ENCODE measurements at places on chromosomes 1 and 21.

DNA sequence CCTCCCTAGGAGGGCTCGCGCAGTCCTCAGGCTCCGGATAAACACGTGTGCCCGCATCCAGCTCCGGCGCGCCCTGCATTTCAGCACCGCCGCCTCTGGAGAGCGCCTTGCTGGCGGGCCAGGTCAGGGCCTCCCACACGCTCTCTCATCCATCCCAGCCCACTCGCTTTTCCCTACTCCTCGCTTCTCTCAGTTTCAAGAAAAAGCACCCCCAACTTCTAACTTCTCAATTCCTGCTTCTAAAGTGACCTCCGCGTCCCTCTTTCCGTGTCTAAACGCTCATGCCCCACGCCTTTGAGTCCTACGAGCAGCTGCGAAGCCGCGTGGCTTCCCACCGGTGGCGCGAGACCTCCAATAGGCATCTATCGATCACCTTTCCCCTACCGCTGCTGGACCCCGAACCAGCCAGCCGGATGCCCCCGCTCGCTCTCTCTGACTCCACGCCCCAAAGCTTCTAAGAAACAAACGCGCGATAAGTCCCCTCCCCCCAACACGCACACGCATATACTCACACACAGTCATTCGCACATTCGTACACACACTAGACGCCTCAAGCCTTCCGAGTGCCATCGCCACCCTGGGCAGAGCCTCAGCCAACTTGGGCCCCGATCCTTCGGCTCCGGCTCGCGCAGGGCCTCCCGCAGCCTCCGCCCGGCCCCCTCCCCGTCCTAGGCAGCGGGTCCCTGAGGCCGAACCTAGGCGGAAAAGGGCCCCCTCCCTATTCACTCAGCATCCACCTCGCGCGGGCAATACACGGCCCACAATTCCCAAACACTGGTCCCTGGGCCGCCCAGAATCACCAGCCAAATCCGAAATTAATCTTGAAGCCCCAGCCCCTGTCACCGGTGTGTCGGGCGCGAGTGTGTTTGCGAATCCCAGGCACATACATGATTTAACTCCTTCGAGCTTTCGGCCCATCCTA lies 1.1 kb downstream of the NMNAT2 start:
- no peak for DNase-seq

- peak; percentile 23 for DNase-seq
Observed at GRCh38 chr21:41761211-41761933, 5.5 kb downstream of the RIPK4 start.

DNA sequence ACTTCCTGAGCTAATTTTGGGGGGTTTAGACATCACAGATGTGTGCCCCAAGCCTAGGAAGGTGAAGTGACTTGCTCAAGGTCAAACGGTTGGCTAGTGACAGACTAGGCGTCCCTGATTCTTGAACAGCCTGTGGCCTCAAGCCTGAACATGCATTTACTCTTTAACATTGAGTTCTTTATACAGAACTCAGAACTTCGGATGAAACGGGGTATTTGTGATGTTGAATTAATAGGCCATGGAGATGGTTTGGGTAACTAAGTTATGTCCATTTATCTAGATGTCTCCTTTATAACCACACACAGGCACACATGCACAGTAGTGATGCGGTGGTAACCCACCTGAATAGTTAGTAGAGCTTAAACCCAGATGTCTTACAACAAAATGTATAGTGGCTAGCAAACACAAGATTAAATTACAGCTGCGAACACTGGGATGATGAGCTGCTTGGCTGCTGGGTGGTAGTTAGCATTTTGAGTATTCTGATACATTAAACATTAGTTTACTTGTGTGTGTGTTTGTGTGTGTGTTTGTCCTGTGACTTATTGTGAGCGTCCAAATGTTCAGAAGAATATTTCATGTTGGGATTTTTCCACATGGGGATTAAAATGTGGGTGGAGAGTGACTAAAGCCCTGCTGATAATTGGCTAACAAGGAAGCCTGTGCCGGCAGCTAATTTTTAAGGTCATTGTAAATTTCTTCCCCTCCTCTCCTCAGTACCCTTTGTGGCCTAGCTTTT lies 2.3 kb downstream of the ATP1A1 start:
- DNase-seq, result no peak

DNA sequence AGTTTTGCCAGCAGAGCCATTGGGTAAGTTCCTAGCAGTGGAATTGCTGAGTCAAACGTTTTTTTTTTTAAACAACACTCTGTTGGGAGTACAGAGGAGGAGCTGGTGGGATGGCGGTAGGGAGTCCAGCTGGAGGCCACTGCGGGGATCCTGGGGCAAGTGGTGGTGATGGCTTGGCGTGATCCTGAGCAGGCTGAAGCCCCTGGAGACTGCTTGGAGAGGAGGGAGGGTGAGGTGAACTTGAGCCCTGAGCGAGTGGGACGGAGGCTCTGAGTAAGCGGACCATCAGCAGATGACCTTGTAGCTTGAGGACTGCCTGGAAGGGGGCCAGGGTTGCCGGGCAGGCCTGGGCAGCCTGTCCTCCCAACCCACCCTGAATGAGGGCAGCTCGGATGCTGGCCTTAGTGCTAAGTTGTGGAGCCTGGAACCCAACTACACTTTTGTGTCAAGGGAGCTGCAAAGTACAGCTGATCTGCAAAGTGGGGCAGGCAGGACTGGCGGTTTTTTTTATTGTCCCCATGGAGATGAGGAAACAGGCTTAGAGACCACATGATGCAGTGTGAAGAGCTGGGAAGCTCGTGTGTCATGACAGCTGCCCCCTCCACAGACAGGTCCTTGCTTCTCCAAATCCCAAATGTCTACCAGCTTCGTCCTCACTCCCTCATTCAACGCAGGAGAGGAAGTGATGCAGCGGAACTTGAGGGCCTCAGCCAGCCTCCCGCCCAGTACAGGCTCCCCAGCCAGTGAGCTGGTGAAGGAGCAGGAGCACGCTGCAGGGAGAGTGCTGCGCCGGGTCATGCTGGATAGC lies 20.2 kb downstream of the MRPL37 start:
- no peak for DNase-seq

DNA sequence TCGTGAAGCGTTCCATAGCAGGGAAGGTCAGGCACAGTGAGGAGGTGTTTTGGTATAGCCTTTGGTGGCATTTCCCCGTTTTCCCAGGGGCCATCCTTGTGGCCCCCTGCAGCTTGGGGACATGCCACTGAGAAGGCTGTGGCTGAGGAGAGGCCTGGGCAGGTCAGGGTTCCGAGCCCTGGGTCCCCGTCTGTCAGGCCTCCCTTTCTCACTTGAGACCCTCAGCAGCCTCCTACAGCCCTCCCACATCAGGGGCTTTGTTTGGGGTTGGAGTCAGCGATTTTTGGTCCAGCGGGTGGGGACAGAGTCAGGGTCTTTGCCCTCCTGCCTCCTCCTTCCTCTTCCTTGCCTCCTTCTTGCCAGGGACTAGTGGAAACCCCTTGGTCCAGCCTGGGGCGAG lies 22.2 kb downstream of the LDLRAP1 start:
- no peak for DNase-seq

GRCh38 chr1:184513966-184514365 lies 127.1 kb downstream of the C1orf21 start:
- no peak for DNase-seq

DNA sequence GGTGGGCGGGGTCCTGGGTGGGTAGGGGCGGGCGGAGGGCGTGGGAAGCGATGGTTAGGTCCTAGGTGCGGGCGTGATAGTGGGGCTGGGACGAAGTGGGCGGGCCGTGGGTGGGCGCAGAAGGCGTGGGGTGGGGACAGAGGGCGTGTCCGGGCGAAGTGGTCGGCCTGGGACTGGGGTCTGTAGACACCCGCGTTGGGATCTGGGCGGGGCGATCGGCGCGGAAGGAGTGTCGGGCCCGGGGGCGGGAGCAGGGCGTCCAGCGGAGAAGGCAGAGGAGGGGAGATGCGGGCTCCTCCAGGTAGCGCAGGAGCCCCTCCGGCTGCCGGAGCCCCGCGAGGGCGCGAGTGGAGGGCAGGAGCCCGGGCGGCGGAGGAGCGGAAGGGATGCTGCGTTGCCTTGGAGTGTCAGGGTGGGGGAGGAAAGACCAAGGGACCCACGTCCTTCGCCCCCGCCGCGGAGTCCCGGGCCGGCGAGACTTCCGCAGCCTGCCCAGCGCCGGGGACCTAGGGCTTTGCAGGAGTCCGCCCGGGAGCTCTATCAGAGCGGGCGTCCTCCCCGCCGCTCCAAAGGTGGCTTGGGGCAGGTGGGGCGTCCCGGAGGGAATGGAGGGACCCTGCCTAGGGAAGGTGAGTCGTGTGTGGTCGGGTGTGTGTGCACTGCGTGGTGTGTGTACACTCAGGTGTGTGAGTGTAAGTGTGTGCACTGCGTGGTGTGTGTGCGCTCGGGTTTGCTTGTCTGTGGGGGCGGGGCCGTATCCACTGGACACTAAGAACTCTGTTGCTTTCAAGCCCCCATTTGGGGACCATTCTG lies 27.0 kb upstream of the PRSS38 start:
- peak; percentile 81 for DNase-seq

GRCh38 chr1:8482979-8483381 lies 165.1 kb downstream of the SLC45A1 start:
- no peak for DNase-seq

GRCh38 chr1:247212012-247212411 lies 40.2 kb upstream of the ZNF124 start:
- no peak for DNase-seq

- DNase-seq, result no peak
Observed at GRCh38 chr1:239354231-239354630, 32.1 kb upstream of the CHRM3 start.

GRCh38 chr1:25813734-25814471 lies 5.9 kb upstream of the MTFR1L start:
- no peak for DNase-seq

DNA sequence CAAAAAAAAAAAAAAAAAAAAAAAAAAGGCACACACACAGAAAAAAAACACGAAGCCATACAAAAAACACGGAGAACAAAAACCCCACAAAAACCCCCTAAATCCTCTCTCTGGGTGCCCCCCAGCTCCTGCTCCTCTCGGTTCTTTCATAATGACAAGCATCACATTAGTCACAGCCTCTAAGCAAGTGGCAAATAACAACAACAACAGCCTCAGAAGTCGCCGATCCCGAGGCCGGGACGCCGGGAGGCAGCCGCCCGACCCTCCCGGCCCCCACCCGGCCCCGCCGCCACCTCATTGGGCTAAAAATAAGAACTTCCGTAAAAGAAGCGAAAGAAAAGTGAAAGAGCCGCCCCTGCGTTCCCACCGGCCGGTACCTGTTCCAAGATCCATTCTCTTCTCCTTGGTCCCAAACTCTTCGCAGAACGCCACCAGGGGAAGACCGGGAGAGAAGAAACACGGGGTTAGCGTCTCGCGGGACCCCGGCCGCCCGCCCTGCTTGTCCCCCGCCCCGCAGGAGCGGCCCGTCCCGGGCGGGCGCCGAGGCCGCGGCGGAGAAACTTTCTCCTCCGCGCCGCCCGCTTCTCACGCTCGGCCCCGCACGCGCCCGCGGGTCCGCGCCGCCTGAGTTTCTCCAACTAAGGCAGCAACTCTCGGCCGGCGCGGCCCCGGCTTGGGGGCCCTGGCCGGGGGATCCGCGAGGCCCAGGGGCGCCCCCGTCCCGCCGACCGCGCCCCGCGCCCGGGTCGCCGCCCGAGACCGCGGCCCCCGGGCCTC lies 102.8 kb downstream of the CASZ1 start:
- no peak for DNase-seq

DNA sequence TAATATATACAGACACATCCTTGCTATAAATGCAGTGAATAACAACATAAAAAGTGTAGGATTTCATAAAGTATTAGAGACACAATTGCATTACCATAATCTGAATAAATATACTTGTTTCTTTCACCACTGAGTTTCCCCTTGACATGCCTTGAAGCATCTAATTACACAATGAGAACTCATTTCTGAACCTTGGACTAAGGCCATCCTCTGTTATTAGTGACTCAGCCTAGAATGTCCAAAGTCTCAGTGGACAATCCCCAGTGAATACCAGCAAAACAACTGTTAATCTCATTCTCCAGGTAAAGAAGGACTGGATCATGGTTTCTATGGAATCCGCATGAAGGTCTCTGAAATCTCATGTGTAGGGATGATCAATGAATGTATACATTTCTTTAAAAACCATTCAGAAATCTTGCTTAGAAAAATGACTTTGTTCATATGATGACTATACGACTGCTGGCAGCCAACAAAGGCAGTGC lies at the start of gene OR2L5:
Gene OR2L5 (plus strand): TSS at position 432 of the 482 bp plus-strand sequence. CDS start 8,288 bp downstream, outside the sequence.
- no peak for DNase-seq

GRCh38 chr21:33039536-33039935 lies 13.8 kb downstream of the OLIG2 start:
- no peak for DNase-seq

GRCh38 chr1:32352831-32353383 lies 9.4 kb downstream of the FAM229A start:
- no peak for DNase-seq

DNA sequence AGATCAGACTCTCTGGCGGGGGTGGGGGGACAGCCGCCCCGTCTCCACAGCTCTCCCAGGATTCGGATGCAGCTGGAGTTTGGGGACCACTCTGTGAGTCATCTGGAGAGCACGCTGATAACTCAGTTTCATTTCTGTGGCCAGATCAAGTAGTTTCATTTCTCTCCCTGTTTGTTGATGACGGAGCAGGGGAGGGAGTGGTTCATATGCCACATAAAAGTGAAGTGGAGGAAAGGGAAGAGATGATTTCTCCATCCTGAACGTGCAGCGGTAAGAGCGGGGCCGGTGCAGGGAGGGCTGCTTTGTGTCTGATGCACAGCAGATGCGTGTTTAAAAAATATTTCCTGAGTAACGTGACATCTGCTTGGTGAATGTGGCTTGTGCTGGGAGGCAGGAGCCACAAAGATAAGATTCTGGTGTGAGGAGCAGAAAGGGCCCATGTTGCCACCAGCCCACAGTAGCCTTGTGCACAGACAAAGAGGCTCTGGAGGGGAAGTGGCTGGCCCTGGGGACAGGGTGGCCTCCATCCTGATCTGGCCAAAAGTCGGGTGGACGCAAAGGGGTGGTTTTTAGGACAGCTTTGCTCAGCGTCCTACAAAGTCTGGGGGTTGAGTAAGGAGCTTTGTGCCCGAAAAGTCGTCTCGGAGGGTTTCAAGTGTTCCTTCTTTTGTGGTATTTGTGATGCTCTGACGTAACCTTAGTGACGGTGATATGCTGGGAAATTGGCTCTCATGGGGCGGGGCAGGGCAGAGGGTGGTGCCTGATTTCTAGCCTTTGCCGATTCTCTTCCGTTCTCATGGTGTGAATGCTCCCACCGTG lies at the start of gene MX2:
Gene MX2 (plus strand): TSS at position 242 of the 819 bp plus-strand sequence. CDS start 14,880 bp downstream, outside the sequence.
- DNase-seq, result peak; percentile 21

Measured in NCI-H774 (cell line).